ENCODE measurements at places on chromosomes 13 and 19. TPM values are rescaled to one million over a fixed set of nuclear protein-coding genes. Genes with fewer than 3 reads are reported as not detected.

The TJP3 gene
- not detected for total RNA-seq

The IGFL2 gene
- total RNA-seq: 0.55 TPM

The ZNF44 gene
- 7.2 TPM for total RNA-seq

The TNFSF9 gene
- total RNA-seq: 6.9 TPM

The GFY gene
- not detected for total RNA-seq

The ARL11 gene
- not detected for total RNA-seq

The SPACA4 gene
- total RNA-seq: not detected

The DCAF15 gene
- 21.5 TPM for total RNA-seq

The CD177 gene
- not detected for total RNA-seq

The ZNF790 gene
- total RNA-seq: 10.2 TPM

The ZNF30 gene
- 3.9 TPM for total RNA-seq

The PSG7 gene
- total RNA-seq: not detected

The IRGC gene
- not detected for total RNA-seq

GRCh38 chr19:47176627-47177090 lies 46.0 kb downstream of the SAE1 start:
- peak overlapping the region; percentile 89 for H3K27ac ChIP-seq
- peaks cover 26% of the 10 kb centered on the region for H3K4me1 ChIP-seq
- peaks cover 23% of the 10 kb centered on the region for H3K36me3 ChIP-seq

- peaks cover 5% of the 10 kb centered on the region for H3K36me3 ChIP-seq
- DNase-seq: no peak
- peaks cover 7% of the 10 kb centered on the region for H3K4me1 ChIP-seq
- peaks cover 37% of the 10 kb centered on the region for H3K27me3 ChIP-seq
- no peak overlapping the region for H3K4me3 ChIP-seq
Observed at GRCh38 chr19:41926028-41926762, 2.1 kb downstream of the ERFL start.

DNA sequence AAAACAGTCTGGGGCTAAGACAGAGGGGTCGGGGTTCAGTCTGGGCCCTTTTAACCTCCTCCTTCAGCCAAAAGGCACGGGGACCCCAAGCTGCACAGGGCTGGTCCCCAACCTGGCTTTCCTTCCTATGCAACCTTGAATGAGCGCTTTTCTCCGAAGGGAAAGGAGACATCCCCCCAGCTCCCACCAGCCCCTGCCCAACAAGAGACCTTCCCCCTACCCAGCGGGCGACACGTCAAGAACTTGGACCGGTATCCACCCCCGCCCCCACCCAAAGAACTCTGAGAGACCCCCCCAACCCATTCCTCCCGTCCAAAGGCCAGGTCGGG lies 35.0 kb upstream of the NANOS3 start:
- peaks cover 45% of the 10 kb centered on the region for H3K4me1 ChIP-seq
- H3K27ac ChIP-seq: peak overlapping the region; percentile 98
- peak overlapping the region; percentile 97 for H3K4me3 ChIP-seq
- H3K27me3 ChIP-seq: no peaks in the 10 kb centered on the region

DNA sequence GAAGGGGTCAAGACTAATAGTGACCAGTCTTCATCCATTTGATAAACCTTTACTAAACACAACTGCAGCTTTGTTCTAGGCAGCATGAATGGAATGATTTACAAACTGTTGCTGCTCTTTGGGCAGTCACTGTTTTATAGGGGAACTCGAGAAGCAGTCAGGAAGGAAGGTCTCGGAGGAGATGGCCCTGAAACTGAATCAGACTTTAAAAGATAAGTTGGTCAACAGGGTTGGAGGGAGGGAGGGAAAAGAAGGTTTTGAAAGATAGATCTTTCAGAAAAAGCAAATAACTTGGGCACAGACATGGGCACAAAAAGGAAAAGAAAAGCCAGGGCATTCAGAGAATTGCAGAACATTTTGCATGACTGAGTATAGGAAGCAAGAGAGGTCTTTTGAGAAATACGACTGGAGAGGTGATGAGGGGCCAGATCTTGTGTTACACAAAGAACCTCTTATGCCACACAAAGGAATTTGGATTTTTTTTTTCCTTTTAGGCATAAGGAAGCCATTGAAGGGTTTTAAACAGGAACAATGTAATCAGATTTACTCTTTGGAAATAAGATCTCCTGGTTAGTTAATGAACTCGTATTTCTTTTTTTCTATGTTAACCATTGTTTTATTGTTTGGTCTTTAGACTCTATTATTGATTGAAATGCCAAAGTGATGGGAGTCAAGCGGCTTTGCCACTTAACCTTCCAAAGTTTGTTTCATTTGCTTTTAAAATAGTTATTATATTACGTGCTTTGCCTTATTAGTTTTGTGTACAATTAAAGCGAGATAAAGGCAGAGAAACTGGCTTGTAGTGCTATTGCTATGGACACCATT lies 37.5 kb upstream of the SACS start:
- peaks cover 26% of the 10 kb centered on the region for H3K4me1 ChIP-seq
- DNase-seq: no peak
- H3K27me3 ChIP-seq: no peaks in the 10 kb centered on the region
- no peak overlapping the region for H3K4me3 ChIP-seq

GRCh38 chr19:3465552-3465951 lies 14.8 kb downstream of the SMIM24 start:
- H3K4me1 ChIP-seq: peaks cover 27% of the 10 kb centered on the region
- peaks cover 7% of the 10 kb centered on the region for H3K36me3 ChIP-seq
- H3K27ac ChIP-seq: peak overlapping the region; percentile 54
- no peaks in the 10 kb centered on the region for H3K27me3 ChIP-seq

DNA sequence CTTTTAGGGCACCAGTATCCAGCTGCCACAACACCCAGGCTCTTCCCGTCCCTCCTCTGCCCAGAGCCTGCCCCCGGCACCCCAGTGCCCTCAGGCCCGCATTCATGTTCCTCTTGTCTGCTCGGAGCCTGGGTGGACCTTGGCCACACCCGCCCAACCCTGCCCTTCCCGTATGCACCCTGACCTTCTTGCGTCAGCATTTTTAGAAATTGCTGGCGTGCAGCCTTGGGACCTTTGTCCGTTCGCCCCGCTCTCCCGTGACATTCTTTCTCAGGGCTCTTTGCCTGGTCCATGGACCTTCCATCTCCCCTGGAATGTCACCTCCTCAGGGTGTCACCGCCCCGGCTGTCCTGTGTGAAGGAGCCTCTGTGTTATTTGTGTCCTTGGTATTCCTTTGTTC lies 7.6 kb downstream of the NUCB1 start:
- H3K4me3 ChIP-seq: no peak overlapping the region
- DNase-seq: no peak
- no peak overlapping the region for H3K27ac ChIP-seq
- H3K4me1 ChIP-seq: peaks cover under 1% of the 10 kb centered on the region

DNA sequence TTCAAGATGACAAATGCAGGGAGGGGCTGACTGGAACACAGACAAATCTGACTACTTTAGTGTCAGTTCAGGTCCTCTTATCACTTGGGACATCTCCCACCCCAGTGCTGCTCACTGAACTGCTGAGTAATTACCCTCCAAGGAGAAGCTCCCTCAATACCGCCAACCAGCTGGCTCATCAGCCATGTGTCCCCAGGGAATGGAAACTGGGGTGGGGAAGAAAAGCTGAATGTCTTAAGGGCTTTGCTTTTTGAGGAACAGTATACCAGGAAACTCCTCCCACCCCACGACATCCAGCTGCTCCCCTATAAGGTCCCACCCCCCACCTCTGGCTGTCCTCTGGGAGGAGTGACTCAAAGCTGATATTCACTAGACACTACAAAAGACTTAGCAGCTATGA lies 2.0 kb downstream of the ZNF823 start:
- H3K4me1 ChIP-seq: peaks cover 29% of the 10 kb centered on the region
- DNase-seq: no peak
- no peaks in the 10 kb centered on the region for H3K27me3 ChIP-seq
- no peak overlapping the region for H3K27ac ChIP-seq

- peaks cover 2% of the 10 kb centered on the region for H3K36me3 ChIP-seq
- peaks cover 4% of the 10 kb centered on the region for H3K4me1 ChIP-seq
- DNase-seq: no peak
- H3K27ac ChIP-seq: no peak overlapping the region
Observed at GRCh38 chr13:71412231-71412630, 454.8 kb downstream of the DACH1 start.

- no peaks in the 10 kb centered on the region for H3K36me3 ChIP-seq
- DNase-seq: no peak
- H3K27ac ChIP-seq: no peak overlapping the region
Observed at GRCh38 chr13:105894697-105895096, 640.8 kb downstream of the EFNB2 start.

DNA sequence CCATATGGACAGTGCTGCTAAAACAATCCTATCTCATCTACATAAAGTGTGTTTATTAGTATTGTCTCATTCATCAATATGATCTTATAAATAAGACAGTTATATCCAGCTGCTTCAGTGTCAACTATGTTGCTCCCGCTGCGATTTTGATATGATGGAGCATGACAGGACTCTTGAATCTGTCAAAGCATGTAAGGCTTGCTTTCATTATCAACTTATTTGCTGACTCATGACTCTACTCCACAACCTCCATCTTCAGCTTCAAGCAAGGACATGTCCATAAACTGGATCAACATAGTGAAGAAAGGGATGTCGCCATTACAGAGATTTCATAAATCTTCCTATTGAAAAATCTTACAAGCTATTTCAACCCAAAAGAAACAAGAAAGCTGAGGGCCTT lies 2812.6 kb downstream of the PCDH9 start:
- H3K36me3 ChIP-seq: no peaks in the 10 kb centered on the region
- DNase-seq: no peak
- H3K27me3 ChIP-seq: no peaks in the 10 kb centered on the region
- H3K27ac ChIP-seq: no peak overlapping the region
- H3K4me1 ChIP-seq: no peaks in the 10 kb centered on the region

DNA sequence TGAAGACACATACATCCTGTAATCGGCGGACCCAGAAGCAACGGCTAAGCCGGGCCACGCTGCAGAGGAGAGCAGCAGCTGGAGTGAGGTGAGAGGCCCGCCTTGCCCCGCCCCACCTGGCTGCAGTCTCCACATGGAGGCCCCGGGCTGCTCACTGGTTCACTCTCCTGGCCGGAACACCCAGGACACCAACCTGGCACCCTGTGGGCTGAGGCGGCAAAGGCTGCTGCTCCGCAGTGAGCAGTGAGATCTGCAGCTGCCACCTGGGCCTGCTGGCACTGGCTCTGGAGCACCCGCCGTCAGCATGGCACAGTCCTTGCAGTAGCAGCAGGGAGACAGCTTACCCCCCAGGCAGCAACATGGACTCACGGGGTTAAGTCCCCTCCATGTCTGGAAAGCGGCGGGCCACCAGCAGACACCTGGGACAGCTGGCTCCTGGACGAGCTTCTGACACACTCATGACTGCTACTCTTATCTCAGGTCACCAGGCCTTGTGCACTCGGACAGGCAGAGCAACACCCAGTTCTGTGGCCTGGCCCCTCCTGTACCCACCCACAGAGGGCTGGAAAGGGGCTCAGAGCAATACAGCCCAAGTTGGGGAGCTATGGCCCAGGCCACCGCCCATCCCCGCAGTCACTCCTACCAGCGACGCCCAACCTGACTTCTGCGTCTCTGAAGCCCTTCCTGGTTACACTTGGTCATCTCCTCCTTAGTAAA lies 13.2 kb upstream of the KPTN start:
- no peaks in the 10 kb centered on the region for H3K4me1 ChIP-seq
- no peak overlapping the region for H3K27ac ChIP-seq
- H3K4me3 ChIP-seq: no peak overlapping the region
- peaks cover 7% of the 10 kb centered on the region for H3K36me3 ChIP-seq

GRCh38 chr13:46903748-46904147 lies 6.9 kb upstream of the HTR2A start:
- H3K4me1 ChIP-seq: peaks cover 5% of the 10 kb centered on the region
- peak overlapping the region; percentile 45 for H3K27ac ChIP-seq
- H3K27me3 ChIP-seq: peaks cover 14% of the 10 kb centered on the region
- no peak overlapping the region for H3K4me3 ChIP-seq
- no peaks in the 10 kb centered on the region for H3K36me3 ChIP-seq

DNA sequence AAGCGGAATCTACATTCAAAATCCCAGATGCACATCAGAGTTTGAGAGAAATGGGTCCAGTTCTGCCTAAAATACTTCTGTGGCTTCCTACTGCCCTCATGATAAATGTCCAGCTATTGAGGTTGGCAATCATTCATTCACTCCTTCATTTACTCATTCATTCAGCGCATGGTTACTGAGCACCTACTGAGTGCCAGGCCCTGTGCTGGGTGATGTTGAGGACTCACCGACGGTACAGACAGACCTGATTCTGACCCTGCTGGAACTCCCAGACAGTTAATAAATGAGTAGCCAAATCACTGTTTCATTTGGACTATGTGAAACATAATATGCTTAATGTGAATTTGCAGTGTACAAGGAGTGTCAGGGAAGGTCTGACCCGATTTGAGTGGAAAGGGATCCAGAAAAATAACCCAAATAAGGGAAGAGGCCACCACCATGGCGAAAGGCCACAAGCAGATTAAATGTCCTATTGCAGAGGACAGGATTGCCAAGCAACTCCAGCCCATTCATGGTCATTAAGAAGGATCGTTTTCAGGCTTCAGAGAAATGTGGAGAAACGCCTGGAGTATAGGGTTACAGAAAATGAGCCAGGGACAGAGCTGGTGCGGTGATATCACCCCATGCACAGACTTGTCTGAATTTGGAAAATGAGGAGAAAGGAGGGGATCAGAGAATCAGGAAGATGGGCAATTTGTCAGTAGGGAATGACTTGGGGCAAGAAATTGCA lies 20.5 kb downstream of the DYRK1B start:
- no peaks in the 10 kb centered on the region for H3K4me1 ChIP-seq
- DNase-seq: no peak
- no peak overlapping the region for H3K27ac ChIP-seq

- DNase-seq: no peak
- peaks cover 67% of the 10 kb centered on the region for H3K4me1 ChIP-seq
- H3K27me3 ChIP-seq: no peaks in the 10 kb centered on the region
Observed at GRCh38 chr19:18840288-18841267, 8.8 kb downstream of the UPF1 start.

- no peaks in the 10 kb centered on the region for H3K36me3 ChIP-seq
- DNase-seq: no peak
- H3K4me3 ChIP-seq: peak overlapping the region; percentile 90
Observed at GRCh38 chr19:9793071-9793591, 24.6 kb upstream of the ZNF846 start.

GRCh38 chr13:108993346-108993745 lies 363.9 kb downstream of the MYO16 start:
- H3K27me3 ChIP-seq: no peaks in the 10 kb centered on the region
- no peaks in the 10 kb centered on the region for H3K36me3 ChIP-seq
- no peak for DNase-seq
- no peak overlapping the region for H3K4me3 ChIP-seq

DNA sequence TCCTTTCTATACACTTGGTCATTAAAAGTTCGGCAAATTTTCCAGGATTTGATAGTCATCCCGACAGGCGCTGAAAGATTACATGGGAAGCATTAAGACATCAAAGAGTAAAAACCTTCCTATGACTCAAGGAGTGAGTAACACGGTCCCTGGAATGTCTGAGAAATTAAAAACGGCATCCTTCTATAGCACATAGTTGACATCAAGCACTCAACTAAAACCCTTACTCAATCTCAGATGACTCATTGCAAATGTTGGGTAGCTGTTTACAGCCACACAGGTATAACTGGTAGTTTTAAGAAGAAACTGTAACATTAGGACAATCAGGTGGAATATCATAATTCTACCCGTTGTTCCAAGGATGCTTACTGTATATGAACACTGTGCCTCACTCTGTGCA lies 6.4 kb upstream of the LGALS13 start:
- no peak overlapping the region for H3K27ac ChIP-seq
- no peaks in the 10 kb centered on the region for H3K27me3 ChIP-seq
- H3K4me3 ChIP-seq: no peak overlapping the region
- no peaks in the 10 kb centered on the region for H3K36me3 ChIP-seq
- no peaks in the 10 kb centered on the region for H3K4me1 ChIP-seq
- DNase-seq: no peak

- no peak overlapping the region for H3K27ac ChIP-seq
- no peak overlapping the region for H3K4me3 ChIP-seq
- no peak for DNase-seq
- no peaks in the 10 kb centered on the region for H3K27me3 ChIP-seq
Observed at GRCh38 chr13:30796132-30796572, 60.8 kb downstream of the ALOX5AP start.
